CD4-positive, alpha-beta T cell treated with Interleukin-2 at 100 ng/mL for 4 hours (primary cell): ENCODE measurements at places on chromosomes 7 and 10.

GRCh38 chr7:17342756-17343155 is 44.3 kb downstream of the AHR start:
- DNase-seq: no peak

DNA sequence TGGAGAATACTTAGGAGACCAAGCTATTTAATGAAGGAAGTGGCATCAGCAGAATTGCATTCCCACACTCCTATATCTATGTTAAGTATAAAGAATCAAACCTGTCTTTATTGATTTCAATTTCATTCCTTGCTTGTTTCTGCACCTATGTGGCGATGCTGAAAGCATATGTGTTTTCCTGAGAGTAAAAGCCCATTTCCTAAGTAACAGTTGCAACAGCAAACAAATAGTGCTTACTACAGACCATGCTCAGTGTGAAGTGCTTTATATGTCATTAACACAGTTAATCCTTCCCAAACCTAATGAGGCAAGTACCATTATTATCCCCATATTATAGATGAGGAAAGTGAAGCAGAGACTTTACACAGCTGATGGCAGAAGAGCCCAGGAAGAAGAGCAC is 552.1 kb downstream of the PARD3 start:
- no peak for DNase-seq

- DNase-seq: no peak
Measured at GRCh38 chr7:141263508-141263907, 189.6 kb downstream of the TMEM178B start.

GRCh38 chr7:37942934-37943610 is 22.6 kb downstream of the EPDR1 start:
- DNase-seq: no peak

DNA sequence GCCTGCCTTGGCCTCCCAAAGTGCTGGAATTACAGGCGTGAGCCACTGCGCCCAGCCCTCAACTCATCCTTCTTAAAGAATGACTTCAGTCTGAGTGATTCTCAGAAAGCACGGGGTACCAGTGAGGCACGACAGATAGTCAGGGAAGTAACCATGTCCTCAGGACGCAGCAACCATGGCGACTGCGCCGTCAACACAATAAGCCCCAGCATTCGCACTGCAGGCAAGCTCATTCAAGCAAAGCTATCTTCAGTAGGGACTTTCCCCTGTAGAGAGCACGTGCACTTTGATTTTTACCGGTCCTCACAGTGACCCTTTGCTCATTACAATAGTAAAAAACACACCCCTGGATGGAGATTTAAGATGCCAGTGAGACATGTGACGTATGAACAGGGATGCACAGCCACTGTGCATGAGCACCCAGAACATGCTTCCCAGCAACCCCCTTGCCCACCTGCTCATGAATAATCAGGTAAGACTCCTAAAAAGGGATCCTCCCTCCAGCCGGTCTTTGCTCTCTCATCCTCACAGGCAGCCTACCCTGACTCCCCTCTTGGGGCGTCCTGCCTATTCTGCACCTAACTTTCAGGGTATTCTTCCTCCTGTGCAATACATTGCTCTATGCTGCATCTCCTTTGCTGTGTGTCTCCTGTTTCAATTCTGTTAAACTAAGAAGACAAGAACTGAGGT is 9.1 kb downstream of the WDR86 start:
- DNase-seq: peak; percentile 20

- DNase-seq: no peak
Measured at GRCh38 chr7:95045236-95045923, 138.0 kb downstream of the PPP1R9A start.

GRCh38 chr7:1290026-1290678 is 57.5 kb downstream of the UNCX start:
- peak; percentile 40 for DNase-seq
